ENCODE measurements at places on chromosomes 2 and 18.
A peak's percentile ranks its signal among the peaks of the same experiment; 100 is the strongest.

GRCh38 chr2:187054501-187055319, 205.7 kb upstream of the ZSWIM2 start:
- DNase-seq, result no peak

DNA sequence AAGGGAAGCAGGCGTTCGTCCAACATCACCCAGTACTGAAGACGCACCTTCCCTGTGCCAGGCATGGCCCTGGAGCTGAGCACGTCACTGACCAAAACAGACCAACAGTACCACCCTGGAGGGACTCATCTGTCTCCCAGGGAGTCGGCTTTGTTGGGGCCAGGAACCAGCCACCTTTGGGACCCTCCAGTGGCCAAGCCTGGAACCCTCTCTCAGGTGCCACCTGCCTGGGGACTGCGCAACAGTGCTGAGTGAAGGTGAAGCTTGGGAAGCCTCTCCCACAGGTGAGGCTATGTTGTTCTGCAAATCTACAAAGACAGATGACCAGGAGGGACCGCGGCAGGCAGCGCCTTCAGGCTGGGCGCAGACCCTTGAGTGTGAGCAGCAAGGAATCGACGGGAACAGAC, 91.4 kb upstream of the OTOS start:
- no peak for DNase-seq

DNA sequence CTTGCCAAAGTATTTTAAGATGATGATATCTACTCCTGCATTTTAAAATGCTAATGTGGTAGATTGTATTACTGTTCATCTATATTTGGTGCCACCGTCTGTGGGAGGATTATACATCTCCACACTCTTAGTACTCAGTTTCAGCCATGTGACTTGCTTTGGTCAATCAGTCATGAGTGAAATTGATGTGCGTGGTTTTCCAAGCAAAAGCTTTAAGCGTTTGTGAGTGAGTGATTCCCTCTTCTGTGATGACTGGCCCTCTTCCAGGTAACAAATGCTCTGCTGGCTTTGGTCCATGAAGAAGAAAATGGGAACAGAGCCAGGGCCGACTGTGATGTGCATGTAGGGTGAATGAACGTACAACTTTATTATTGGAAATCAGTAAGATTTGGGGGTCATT, 330.4 kb downstream of the LPIN1 start:
- DNase-seq, result no peak

DNA sequence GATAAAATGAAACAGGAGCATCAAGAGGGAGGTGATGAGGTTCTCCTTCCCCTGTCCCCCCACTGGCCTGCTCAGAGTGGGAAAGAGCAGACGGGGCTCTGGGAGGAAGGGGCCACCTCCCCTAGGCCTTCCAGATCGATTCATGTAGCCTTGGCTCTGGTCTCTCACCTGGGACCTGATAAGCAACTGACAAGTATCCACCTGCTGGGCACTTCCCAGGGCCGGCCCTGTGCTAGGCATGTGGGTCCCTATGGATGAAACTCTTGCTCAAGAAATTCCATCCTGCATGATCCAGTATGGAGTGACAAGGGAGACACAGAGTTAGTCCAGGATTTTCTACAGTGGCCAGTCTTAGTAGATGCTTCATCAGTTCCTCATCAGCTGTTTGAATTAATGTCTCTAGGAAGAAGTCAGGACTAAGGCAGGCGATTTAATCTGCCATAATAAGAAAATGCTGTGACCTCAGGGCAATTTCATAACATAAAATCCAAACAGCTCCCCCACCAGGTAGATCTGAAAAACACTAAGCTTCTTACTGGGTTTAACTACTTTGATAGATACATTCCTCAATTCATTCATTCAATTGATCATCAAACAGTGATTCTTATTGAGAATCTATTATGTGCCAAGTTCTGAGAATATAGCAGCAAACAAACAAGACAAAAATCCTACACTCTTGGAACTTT, 44.7 kb upstream of the ZFP36L2 start:
- DNase-seq, result no peak

GRCh38 chr18:57538614-57539013, 47.9 kb downstream of the FECH start:
- no peak for DNase-seq

GRCh38 chr2:131516011-131516410, 11.7 kb upstream of the CCDC74A start:
- DNase-seq, result no peak

DNA sequence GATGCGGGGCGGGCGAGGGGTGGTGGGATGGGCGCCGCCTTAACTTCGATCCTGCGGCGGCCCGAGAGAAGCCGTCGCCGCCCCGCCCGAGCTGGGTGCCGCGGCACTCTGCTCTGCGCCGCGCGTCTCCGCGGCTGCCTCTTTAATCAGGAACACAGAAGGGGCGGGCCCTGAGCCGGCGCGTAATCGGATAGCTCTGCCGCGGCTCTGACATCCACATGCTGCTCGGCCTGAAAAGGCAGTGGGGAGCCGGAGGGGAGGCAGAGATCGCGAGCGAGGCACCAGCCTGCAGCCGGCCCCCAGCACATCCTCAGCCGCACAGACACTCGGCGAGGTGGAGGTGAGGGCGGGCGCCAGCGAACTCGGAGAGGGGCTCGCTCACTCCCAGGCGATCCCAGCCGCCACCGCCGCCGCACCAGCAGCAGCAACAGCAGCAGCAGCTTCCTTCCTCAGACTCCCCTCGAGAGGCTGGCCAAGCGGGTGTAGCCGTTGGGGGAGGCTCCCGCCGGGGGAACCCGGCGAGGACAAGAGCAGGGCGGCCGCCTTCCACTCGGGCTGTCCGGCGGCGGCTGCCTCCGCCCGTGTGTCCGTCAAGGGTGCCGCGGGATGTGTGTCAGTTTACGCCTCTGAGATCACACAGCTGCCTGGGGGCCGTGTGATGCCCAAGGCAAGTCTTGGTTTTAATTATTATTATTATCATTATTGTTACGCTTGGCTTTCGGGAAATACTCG, at the start of gene NRP2:
NRP2 (plus strand) TSS at position 263 of the 732 bp plus-strand sequence. CDS start 790 bp downstream, outside the sequence.
- peak; percentile 6 for DNase-seq

- DNase-seq, result no peak
These were observed 556.2 kb downstream of the THSD7B start for GRCh38 chr2:137321566-137321965.

DNA sequence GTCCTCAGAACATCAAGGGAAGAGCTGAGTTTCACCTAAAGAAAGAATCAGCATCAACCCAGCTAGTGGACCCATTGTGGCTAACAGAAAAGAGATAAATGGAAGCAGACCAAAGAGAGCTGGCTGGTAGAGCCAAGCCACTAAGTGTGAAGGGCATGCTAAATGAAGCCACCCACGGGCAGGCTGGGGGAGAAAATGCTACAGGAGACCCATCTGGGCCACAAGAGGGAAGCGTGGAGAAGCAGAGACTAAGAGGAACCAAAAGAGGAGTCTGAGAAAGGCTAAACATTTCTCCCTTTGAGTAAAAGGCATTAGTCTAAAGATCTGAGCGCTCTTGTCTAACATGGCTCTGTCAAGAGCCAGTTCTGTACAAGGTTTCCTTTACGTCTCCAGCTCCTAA, 15.8 kb downstream of the CWC22 start:
- DNase-seq, result no peak
